ENCODE measurements at places on chromosomes 16 and 17. TPM values are rescaled to one million over a fixed set of nuclear protein-coding genes. Genes with fewer than 3 reads are reported as not detected.

- H3K36me3 ChIP-seq = peaks cover 8% of the 10 kb centered on the region
- H3K4me3 ChIP-seq = no peak overlapping the region
- H3K27me3 ChIP-seq = no peaks in the 10 kb centered on the region
- no peaks in the 10 kb centered on the region for H3K4me1 ChIP-seq
- no peak overlapping the region for H3K27ac ChIP-seq
- no peak for DNase-seq
Measured at GRCh38 chr16:70700101-70701020, 14.5 kb upstream of the MTSS2 start.

DNA sequence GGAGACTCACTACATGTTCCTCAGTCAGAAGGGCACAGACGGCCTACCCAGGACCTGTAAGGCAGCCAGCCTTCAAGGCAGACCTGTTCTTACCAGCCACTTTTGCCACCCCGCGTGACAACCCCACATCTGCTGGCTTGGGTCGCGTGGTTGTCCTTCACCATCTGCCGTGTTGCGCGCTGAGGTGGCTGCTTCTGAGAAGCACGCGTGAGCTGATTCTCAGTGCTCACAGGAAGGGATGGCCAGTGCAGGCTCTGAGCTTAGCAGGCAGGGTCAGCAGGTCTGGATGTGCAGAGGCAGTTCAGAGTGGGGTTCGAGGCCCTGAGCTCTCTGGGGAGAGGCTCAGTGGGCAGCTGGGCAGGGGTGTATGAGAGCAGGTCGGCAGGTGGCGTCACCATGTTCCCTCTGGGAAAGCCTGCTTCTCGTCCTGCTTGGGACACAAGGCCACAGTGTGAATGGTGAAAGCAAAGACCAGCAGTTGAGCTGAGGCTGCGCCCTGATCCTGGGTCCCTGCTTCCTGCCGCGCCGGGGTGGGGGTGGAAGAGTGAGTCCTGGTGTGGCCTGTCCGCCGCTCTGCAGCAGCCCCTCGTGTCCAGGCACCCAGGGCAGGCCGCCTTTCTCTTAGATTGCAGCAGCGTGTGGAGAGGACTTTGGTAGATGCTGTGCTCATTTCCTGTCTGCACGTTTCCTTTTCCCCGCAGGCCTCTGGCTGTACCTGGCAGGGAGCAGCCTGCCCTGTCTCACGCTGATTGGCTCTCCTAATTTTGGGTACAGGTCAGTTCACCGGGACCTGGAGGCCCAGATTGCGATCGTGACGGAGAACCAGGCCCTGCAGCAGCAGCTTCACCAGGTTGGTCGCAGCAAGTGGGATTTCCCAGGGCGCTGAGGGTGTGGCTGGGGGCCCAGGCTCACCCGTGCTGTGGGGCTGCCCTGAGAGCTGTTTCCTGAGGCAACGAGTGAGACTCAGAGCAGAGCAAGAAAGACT, 36.0 kb downstream of the PGS1 start:
- peaks cover 34% of the 10 kb centered on the region for H3K4me1 ChIP-seq
- H3K27ac ChIP-seq = peak overlapping the region; percentile 77
- no peaks in the 10 kb centered on the region for H3K27me3 ChIP-seq
- H3K4me3 ChIP-seq = peak overlapping the region; percentile 19
- peaks cover 21% of the 10 kb centered on the region for H3K36me3 ChIP-seq
- peak; percentile 41 for DNase-seq

CEMP1 gene
- total RNA-seq = 0.27 TPM

OR2C1 gene
- total RNA-seq = not detected

DNA sequence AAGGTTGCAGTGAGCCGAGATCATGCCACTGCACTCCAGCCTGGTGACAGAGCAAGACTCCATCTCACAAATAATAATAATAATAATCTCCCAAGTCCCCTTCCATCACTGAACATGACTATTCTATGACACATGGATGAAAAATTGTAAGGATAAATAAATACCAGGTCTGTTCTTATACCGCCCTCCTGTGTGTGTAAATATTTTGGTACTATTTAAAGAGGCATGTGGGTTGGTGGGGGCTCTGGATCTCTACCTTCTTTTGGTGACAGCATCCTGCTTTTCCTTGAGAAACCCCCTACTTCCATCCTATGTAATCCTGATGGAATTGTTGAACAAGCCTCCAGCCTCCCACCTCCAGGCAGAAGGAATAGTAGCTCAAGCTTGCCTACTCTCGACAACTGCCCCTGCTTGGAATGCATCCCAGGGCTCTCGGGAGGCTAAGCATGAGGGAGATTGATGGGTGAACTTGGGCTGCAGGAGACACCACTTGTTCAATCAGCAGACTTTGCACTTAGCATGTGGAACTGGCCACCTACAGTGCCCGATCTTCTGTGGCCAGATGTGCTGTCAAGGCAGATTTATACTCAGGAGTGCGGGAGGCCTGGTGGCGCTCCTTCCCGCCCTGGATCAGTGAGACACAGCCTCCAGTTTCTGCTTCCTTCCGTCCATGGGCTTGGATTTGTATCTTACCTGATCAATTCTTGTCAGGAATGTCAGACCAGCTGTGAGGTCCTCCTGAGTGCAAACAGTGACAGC, 287.4 kb downstream of the SLC39A11 start:
- H3K36me3 ChIP-seq = no peaks in the 10 kb centered on the region
- no peak overlapping the region for H3K4me3 ChIP-seq
- no peaks in the 10 kb centered on the region for H3K4me1 ChIP-seq
- H3K27ac ChIP-seq = no peak overlapping the region

KRTAP2-3 gene
- not detected for total RNA-seq

GRCh38 chr16:68367030-68367429, 56.2 kb downstream of the PRMT7 start:
- peak; percentile 43 for DNase-seq
- H3K4me3 ChIP-seq = no peak overlapping the region
- H3K36me3 ChIP-seq = no peaks in the 10 kb centered on the region
- peaks cover 40% of the 10 kb centered on the region for H3K4me1 ChIP-seq
- no peak overlapping the region for H3K27ac ChIP-seq

- H3K4me3 ChIP-seq = peak overlapping the region; percentile 37
- H3K27me3 ChIP-seq = no peaks in the 10 kb centered on the region
- DNase-seq = peak; percentile 99
- H3K36me3 ChIP-seq = no peaks in the 10 kb centered on the region
- H3K4me1 ChIP-seq = peaks cover 51% of the 10 kb centered on the region
Measured at GRCh38 chr17:39754161-39754957, 16.6 kb downstream of the GRB7 start.
